ENCODE measurements at places on chromosomes 13 and 19.

DNA sequence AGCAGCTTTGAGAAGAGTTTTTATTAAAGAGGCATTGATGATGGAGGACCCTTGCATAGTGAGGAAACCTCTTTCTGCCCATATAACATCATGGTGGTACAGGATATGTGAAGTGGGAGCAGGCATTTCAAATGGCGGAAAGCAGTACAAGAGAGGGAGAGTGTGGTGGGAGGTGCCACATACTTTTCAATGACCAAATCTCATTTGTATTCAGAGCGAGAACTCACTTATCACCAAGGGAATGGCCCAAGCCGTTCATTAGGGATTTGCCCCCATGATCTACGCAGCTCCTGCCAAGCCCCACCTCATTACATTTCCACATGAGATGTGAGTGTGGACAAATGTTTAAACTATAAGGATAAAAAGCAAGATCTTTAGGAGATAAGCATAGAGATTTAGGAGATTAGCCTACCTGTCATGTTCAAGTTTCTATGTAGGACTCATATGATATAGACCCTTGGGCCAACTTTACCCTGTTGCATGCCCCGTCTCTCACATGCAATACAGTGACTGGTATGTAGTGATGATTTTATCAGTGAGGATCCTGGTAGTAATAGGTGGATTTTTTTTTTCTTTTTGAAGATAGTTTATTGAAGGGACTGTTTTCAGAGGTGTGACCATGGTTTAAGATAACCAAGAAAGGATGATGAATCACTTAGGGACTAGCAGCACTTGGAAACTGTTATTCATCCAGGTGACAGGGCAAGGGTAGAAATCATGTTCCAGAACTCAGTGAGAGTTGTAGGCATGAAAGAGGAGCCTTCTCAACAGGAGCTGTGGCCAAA, 38.3 kb downstream of the DNAJC15 start:
- no peak for DNase-seq

GRCh38 chr13:35599384-35599783, 122.9 kb upstream of the MAB21L1 start:
- DNase-seq = no peak

DNA sequence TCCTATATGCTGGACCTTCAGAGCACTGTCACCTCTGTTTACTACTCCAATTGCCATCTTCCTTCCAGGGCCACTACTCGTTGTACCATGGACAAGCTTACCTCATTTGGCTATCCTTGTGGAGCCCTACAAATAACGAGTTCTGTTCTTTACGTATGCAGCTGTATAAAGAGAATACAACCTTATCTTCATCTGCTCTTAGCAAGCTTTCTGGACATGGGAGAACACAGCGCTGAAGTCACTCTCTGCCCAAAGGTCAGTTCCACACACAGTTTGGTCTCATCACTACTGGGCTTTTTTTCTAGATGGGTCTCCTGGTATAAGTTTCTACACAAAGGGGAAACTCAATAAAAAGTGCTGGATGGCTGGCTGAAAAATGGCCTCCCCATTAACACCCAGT, 88.9 kb downstream of the CDADC1 start:
- no peak for DNase-seq

GRCh38 chr13:102677122-102677521, 17.7 kb downstream of the METTL21C start:
- DNase-seq = no peak

DNA sequence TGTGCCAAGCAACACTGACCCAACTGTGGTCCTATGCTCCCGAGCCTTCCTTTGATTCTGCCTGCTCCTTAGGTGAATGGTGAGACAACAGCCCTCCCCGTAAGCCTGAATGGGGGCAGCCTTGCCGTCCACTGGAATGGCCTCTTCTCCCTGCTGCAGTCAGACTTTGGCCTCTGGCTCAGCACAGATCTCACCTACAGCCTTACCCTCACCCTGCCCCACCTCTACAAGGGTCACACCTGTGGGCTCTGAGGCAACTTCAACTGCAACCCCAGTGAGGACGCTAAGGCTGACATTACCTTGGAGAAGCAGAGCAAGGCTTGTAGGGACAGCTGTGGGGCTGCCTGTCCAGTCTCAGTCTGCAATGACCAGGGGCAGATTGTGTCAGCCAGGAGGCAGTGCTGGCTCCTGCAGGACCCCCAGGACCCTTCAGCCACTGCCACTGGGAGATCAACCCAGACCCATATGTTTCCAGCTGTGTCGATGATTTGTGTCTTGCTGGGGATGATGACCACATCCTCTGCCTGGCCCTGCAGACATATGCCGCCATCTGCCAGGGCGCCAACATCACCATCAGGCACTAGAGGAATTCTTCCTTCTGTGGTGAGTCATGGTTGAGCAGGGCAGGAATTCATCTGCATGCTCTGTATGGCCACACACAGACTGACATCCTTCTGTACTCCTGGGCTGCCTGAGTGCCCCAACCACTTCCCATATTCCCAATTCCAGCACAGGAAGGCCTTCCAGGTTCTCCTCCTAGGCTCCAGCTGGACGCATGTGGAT, 27.3 kb upstream of the FXYD3 start:
- no peak for DNase-seq

DNA sequence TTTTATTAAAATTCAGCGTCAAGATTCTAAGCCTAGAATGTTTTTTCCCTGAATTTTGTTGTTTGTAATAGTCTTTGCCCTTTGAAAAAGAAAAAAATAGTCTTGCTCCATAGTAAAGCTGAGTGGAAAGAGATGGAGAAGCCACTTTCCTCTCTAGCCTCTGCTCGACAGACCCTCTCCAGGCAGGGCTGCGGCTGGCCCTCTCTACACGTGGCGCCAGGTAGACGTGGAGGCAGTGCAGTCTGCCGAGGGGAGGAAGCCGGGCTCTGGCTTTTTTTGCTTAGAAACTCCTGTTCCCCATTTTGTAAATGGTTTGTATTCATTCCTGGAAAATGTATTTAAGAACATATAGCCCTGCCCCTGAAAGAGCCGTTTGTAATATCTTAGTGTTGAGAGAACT, 35.3 kb downstream of the MPHOSPH8 start:
- DNase-seq = no peak

DNA sequence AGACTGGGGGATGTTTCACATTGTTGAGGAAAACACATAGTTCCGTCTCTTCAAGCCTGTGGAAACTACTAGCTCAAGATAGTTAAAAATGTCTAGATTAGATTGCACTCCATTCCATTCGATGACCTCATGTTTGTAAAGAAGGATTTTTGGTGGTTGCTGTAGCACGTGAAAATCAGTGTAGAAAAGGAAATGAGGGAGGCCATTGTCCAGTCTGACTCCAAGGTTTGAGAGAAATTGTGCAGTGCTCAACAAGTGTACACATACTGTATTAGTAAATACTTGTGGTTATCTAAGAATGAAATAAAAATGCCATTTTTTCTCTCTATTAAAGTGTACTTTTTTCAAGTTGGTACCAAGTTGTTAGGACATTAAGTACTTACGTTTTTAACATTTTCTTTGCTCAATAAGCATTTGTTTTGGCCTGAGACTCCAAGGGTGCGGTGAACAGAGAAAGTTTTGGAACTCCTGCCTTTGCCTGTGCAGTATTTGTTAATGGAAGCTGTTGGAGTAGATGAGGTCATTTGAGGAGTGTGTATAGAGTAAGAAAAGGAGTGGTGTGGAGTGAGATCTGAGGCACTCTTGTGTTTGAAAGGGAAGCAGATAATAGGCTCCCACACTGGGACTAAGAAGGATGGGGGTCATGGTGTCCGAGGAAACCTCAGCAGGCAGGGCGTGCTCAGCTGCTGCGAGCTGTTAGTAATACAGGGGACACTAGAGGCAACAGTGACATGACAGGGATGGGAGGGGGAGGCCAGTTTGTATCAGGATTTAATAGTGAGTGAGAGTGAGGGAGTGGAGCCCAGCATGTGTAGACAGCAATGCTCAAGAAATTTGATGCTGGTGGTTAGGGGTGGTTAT, 4.4 kb downstream of the WASF3 start:
- DNase-seq = no peak

- no peak for DNase-seq
Observed at GRCh38 chr13:21426238-21426637, 32.9 kb downstream of the ZDHHC20 start.

- DNase-seq = peak; percentile 17
Observed at GRCh38 chr19:56321989-56322440, 7.4 kb upstream of the ZSCAN5A start.

- DNase-seq = no peak
Observed at GRCh38 chr13:67119481-67119894, 110.6 kb downstream of the PCDH9 start.

GRCh38 chr19:10699650-10700335, 1.4 kb upstream of the QTRT1 start:
- no peak for DNase-seq

DNA sequence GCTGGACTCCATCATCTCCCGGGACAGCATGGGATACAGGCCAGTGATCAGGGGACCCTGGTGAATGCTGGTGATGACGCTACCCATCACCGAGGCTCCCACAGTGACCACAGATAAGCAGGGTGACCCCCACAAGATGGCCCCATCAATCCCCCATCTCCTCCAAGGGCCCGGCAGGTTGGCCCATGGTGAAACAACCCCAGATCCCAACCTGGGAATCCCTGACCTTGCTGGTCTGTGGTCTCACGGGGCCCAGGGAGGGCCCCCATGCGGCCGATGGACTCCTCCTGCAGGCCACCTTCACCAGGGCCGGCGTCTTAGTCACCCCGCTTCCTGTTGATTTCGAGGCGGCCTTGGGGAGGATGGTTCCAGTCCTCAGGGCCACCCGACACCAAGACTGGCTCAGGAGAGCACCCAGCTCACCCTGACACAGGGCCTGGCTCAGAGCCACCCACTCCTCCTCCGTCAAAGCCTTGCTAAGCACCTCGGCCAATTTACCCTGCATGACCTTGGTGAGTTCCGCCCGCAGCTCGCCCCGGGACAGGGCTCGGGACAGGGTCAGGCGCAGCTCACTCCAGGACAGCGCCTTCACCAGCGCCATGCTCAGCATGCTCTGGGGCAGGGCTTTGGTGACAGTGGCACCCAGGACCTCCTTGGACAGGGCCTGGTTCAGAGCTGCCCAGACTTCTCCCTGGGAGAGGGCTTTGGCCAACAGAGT, 10.0 kb downstream of the IQCN start:
- DNase-seq = no peak

DNA sequence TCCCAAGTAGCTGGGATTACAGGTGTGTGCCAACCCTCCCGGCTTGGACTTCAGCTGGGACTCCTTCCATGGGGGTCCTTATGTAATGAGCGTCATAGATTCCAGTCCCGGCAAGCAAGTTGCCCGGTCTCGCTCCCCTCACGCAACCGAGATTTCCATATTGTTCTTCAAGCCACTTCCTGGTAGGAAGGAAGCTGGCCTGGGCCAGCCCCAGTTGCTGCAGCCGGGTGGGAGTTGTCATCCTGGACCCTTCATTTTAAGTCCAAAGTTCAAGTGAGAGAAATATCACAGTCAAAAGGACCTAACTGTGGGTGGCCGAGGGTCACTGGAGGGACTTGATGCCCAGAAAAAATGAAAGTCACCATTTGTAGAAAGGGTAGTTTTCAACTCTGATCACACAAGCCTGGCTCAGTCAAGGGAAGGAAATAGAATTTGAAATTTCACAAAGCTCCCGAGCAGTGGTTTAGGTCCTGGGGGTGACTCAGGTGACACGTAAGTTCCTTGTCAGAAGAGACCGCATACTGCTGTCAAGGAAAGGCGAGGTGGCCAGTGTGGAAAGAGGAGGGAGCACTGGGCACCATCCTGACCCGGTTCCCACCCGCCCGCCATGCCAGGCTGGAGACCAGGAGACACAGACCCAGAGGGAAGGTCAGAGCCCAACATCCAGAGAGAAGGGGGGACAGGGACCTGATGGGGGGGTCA, 5.3 kb downstream of the FGF21 start:
- DNase-seq = no peak

- DNase-seq = no peak
Observed at GRCh38 chr19:2661615-2662014, 40.9 kb downstream of the GNG7 start.

DNA sequence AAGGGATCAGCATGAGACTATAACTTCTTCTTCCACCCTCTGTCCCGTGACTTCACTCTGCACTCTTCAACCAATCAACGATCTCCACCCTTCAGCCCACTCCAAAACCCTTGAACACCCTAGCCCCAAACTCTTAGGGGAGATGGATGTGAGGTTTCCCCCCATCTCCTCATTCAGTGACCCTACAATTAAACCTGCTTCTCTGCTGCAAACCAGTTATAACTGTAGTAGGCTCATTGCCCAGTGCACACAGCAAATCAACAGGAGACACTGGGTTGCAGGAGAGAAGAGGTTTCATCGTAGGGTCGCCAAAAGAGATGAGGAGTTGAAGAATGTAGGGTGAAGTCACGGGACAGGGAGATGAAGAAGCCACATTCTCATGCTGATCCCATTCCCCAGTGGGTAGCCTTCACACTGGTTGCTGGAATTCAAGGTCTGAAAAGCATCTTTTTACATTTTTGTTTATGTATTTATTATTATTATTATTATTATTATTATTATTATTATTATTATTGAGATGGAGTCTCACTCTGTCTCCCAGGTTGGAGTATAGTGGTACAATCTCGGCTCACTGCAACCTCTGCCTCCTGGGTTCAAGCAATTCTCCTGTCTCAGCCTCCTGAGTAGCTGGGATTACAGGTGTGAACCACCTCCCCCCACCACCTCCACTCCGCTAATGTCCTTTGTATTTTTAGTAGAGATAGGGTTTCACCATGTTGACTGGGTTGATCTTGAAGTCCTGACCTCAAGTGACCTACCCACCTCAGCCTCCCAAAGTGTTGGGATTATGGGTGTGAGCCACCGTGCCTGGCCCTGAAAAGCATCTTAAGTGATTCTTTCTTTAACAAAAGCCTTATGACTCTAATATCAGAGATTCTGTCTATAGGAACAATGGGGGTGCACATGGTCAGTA, 5.8 kb upstream of the CYP2S1 start:
- DNase-seq = no peak

GRCh38 chr19:6590827-6591319, at the start of gene CD70:
Gene CD70, minus strand, starts transcription at chr19:6591150. Its CDS starts 148 bp downstream, at chr19:6591002.
- no peak for DNase-seq

GRCh38 chr13:20566468-20566897, 474 bp upstream of the IFT88 start:
- peak; percentile 71 for DNase-seq

DNA sequence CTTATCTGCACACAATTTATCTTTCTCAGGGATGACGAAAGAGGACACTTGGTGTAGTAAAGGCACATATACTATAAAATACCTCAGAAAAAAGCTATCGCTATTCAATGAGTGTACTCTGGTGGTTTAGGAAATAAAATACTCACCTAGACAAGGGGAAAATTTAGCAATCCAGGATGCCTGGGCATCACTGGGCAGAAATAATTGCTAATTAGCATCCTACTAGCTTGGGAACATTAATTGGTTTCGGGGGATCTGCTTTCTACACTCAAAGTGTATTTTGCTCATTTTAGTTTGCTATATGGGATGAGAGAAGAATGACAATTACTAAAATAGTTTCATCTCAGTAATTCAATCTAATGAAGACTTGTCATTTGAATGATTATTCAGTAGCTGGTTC, 60.3 kb downstream of the OLFM4 start:
- DNase-seq = no peak

- DNase-seq = no peak
Observed at GRCh38 chr13:106819413-106820180, 251.7 kb upstream of the ARGLU1 start.

All from pons (tissue), 1 donor.